ENCODE measurements at places on chromosomes 5 and 9.

- peak; percentile 65 for DNase-seq
Measured at GRCh38 chr9:21252721-21253547, 13.1 kb upstream of the IFNA14 start.

- DNase-seq = peak; percentile 65
Measured at GRCh38 chr5:150945486-150945885, 40.7 kb upstream of the ZNF300 start.

DNA sequence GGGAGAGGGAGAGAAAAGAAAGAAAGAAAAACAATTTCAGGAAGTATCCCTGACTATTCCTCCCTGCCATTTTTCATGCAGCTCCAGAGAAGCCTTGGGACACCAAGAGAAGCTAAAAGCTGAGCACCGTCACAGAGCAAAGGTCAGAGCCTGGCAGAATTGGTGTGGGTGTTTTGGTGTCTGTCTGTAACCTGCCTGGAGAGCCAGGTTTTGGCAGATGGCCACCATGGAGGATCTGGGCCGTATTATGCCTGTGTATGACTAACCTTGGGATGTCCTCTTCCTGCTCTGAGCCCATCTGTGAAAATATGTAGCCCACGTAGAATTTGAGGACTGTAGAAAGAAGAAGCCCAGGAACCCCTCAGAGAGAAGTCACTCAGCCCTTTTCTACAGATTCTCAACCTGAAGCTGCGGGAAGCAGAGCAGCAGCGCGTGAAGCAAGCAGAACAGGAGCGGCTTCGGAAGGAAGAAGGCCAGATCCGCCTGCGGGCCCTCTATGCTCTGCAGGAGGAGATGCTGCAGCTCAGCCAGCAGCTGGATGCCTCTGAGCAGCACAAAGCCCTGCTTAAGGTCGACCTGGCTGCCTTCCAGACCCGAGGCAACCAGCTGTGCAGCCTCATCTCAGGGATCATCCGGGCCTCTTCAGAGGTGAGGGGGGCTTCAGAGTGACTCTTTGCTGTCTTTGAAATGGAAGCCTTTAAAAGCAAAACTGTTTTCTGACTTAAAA is 18.8 kb downstream of the GLE1 start:
- no peak for DNase-seq

GRCh38 chr5:9174446-9174845 is 371.4 kb downstream of the SEMA5A start:
- DNase-seq = no peak

DNA sequence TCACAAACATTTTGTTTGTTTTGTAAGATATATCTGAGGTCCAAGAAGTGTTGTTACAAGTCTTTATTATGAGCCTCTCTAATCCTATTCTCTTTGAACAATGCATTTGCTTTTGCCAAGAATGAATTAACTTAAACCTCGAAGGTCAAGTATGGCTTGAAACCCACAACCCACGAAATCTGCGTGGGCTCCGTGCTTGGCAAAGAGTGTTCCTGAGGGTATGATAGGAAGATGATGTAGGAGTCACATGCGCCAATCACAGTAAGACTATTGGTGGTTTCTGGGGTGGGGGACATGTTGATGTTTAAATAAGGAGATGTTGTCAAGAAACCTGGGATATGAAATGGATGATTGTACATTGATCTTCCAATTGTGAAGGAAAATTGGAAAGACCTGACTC is 330.8 kb upstream of the RFX3 start:
- DNase-seq = no peak

DNA sequence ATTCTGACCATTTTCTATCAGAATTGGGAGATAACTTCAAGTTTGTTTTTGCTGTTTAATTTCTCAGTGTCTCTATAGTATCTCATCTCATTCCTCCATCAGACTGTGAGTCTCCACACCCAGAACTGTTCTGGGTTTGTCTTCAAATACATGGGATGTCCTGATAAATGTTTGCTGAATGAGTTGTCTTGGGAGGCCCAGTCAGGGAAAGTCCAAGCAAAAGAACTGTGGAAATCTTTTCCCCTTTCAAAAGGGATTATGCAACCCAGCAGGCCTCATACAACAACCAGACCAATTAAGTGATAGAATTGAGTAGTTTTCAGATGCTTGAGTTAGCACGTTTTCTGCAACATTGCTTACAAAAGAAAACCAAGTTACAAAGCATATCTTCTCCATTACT is 324.4 kb downstream of the BRINP1 start:
- no peak for DNase-seq

DNA sequence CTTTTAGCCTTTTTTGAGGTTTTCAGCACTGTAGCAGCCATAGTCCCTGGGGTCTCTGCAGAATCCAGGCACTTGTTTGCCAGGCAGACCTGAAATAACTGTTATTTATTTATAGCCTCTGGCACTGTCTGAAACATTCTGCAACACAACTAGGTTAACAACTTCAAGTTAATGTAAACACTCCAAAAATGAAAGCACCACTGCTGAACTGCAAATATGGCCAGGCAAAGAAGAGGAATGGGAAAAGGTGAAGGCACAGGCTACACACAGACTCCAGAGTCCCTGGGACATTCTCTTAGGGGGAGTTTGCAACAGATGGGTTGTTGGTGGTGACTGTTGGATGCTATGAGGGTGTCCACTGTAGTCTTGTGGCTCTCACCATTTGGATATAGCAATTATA is 369.0 kb downstream of the MAT2B start:
- no peak for DNase-seq

GRCh38 chr5:155872629-155873220 is 454.2 kb upstream of the SGCD start:
- DNase-seq = peak; percentile 4

- peak; percentile 33 for DNase-seq
Measured at GRCh38 chr9:85377731-85378289, 363.9 kb downstream of the AGTPBP1 start.

DNA sequence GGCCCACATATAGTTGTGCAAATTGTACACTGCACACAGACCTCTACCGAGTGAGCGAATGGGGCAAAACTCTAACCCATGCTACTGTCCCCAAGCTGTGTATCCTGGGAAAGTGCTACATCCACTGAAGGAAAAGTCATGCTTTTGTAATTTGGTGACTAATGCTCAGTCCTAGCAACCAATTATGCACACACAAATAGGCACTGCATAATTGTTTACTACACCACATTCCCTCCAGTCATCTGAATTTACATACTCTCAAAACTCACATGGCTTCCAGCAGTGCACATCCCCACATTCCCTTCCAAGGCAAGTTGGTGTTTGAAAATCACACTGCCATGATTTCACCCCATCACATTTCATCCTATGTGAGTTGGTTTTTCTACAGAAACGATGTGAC is 125.9 kb upstream of the OSMR start:
- peak; percentile 54 for DNase-seq

- no peak for DNase-seq
Measured at GRCh38 chr9:93637886-93638285, 61.5 kb downstream of the PHF2 start.

DNA sequence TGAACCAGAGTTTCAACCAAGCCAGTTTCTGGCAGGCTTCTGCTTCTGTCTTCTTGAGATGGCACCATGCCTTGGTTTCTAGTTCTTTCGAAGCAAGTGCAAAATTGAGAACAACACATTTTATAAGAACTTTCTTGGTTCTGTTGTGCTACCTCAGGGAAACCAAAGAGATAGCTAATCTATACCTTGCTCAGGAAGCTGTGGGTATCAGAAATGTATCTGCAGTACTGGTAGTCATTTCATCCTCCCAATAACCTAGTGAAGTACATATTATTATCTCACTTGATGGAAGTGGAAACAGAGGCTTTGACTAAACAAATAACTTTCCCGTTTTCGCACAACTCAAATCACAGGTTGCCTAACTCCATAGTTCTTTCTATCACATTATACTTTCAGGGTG is 246.6 kb downstream of the ENC1 start:
- no peak for DNase-seq

GRCh38 chr9:136584934-136585333 is 39.1 kb upstream of the NOTCH1 start:
- DNase-seq = no peak

- no peak for DNase-seq
Measured at GRCh38 chr9:79089054-79089560, 482.7 kb upstream of the TLE4 start.

DNA sequence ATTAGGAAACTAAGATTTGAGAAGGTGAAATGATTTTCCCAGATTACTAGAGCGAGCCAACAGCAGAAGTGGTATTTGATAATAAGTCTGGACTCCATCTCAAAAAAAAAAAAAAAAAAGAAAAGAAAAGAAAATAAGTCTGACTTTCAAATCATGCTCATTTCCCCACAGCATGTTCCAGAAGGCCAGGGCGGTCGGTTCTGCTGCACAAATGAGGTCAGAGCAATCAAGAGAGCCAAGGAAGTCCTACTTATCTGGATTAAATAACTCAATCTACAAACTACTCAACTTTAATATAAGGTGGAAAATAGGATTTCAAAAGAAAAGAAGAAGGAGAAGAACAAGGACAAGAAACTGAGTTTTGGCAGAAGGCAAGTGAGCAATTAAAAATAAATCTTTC is 130.4 kb upstream of the RASA1 start:
- no peak for DNase-seq

- no peak for DNase-seq
Measured at GRCh38 chr9:20236676-20237075, 385.6 kb downstream of the MLLT3 start.

DNA sequence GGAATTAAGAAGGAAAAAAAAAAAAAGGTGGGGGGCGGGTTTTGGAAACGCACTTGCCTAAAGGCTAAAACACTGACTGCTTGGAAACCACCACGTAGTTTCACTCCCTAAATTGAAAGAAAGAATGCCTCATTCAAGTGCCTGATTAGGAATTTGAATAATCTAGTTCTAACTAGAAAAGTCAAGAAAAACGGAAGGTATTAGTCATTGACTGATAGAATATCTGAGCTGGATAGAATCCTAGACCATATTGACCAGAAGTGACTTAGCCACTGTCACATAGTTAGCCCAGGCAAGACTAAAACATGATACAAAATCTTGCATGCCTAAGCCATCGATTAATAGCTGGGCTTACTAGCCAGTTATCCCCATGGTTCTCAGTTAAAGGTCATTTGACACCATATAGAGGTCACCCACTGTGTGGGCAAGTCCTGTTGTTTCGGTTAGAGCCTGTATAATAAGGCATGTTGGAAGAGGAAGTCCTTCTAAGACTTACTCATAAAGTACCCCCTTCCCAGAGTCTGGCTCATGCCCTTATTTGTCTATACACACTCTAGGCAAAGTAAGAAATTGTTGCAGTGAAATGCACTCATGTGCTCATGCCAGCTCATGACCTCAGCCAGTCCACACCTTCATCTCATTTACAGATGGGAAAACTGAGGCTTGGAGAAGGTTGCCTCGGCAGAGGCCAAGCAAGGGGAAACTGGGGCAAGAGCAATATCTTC is 40.2 kb downstream of the SH3RF2 start:
- no peak for DNase-seq
